HAP-1 (cell line): ENCODE measurements at places on chromosomes 3 and 15.

GRCh38 chr3:185325946-185326791, 36.8 kb upstream of the MAP3K13 start:
- no peak for DNase-seq

DNA sequence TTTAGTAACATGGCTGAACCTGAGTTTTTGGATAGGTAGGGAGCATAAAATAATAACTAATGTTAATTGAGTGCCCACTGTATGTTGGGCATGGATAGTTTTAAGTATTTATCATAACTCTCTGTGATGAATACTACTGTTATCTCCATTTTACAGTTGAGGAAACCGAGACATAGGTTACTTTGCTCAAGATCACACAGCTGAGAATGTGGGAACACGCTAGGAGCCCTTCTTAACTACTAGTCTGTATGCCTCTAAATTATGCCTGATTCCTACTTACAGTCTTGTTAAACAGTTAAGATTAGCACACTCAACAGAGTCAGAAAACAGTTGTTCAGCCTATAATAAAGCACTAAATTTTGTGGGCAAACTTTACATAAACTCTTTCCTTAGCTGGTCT, 2.0 kb upstream of the SIAH2 start:
- no peak for DNase-seq

- no peak for DNase-seq
Measured at GRCh38 chr3:31667582-31667981, 134.9 kb downstream of the STT3B start.

DNA sequence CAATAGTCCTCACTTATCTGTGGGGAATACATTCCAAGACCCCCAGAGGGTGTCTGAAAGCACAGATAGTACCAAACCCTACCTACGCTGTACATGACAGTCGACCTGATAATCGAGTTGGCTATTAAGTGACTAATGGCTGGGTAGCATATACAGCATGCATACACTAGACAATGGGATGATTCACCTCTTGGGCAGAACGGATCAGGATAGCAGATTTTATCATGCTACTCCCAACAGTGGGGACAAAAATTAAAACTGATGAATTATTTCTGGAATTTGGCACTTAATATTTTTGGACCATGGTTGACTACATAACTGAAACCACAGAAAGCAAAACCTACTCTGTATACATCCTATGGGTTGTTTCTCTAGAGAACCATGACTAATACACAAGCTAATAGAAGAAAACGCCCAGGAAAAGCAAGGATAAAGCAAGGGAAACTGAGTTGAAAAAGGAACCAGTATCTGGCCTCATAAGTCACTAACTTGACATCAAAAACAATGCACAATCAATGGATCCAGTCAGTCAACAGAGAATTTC, 15.5 kb downstream of the ATG3 start:
- no peak for DNase-seq

GRCh38 chr3:114893361-114893760, 253.7 kb downstream of the ZBTB20 start:
- no peak for DNase-seq

- DNase-seq, result no peak
Measured at GRCh38 chr3:177968891-177969290, 567.3 kb upstream of the KCNMB2 start.

- DNase-seq, result no peak
Measured at GRCh38 chr15:77667338-77668234, 34.9 kb upstream of the LINGO1 start.

- no peak for DNase-seq
Measured at GRCh38 chr3:23406601-23407000, 203.5 kb downstream of the UBE2E2 start.

DNA sequence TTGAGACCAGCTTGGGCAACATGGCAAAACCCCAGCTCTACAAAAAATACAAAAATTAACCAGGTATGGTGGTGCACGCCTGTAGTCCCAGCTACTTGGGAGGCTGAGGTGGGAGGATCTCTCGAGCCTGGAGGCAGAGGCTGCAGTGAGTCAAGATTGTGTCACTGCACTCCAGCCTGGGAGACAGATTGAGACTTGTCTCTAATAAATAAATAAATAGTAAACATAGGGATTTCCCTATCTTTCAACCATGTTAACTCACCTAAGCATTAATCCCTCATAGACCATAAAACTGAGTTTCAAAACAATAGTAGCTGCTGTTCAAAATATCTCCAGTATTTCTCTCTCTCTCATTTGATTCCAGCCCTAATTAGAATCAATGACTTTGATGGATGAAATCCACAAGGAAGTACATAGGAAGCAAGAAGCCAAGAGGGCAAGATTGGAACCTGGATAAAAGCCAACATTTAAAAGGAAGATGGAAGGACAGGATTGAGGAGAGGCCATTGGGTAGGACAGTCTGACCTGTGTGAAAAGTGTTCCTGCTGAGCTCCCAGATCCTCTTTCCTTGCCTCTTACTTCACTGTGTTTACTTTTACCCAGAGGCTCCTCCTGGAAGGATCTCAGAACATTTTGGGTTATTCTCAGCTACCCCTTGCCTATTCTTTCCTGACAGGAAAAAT, 12.4 kb upstream of the TTBK2 start:
- DNase-seq, result no peak

DNA sequence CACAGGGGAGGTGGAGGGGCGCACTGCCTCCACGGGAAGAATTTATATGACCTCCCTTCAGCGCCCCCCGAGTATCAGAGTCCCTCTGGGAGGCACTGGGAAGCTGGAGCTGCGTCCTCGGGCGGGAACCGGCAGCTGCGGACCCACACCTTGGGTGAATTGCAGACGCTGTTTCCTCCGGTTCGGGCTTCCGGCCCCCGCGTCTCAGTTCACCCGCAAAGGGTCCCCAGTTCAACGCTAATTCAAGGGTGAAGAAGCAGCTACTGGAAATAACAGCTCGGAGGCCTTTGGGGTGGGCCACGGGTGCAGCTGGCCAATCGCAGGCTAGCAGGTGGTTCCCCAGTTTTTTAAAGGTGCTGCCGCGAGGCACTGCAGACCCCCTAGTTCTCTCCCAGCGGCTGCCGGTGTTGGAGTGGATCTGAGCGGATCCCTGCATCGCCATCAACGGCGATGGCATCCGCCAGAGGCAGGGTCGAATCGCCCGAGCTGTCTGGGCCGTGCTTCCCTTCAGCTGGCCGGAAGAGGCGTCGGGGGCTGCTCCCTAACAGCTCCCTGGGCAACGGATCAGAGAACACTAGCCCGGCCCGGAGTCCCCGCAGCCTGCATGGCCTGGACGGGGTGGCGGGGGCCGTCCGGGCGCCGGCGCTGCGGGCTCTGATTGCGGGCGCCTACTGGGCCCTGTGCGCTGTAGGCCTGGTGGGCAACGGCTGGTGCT, 19.4 kb upstream of the ADAMTS7 start:
- DNase-seq, result no peak

GRCh38 chr3:154615471-154615870, 185.5 kb upstream of the GPR149 start:
- no peak for DNase-seq

- DNase-seq, result no peak
Measured at GRCh38 chr15:63337046-63337445, 44.6 kb downstream of the CA12 start.

GRCh38 chr3:39414421-39414907, 7.9 kb downstream of the RPSA start:
- peak; percentile 29 for DNase-seq

- no peak for DNase-seq
Measured at GRCh38 chr3:39933986-39934693, 124.7 kb downstream of the MYRIP start.

GRCh38 chr15:68552344-68552743, 26.4 kb upstream of the CORO2B start:
- no peak for DNase-seq

- DNase-seq, result no peak
Measured at GRCh38 chr15:54810496-54810895, 386.2 kb downstream of the RSL24D1 start.

DNA sequence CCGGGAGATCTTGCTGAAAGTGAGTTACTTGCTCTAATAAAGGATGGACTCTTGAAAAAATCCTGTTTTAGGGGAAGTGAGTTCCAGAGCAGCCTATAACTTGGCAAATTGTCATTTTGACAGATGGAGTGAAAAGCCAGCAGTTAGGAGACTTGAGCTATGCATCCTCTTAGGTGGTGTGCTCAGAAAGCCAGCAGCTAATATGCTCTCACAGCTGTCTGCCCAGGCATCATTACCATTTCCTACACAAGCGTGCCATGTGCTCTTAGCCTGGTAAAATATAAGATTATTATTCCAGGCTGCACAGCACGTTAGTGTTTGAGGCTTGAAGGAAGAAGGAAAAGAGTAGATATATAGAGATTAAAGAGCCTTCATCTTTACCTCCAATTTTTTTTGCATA, 151.0 kb downstream of the CHL1 start:
- no peak for DNase-seq

- DNase-seq, result no peak
Measured at GRCh38 chr3:193350744-193351143, 27.8 kb downstream of the ATP13A5 start.

GRCh38 chr15:96285305-96285704, 45.2 kb upstream of the NR2F2 start:
- DNase-seq, result no peak

DNA sequence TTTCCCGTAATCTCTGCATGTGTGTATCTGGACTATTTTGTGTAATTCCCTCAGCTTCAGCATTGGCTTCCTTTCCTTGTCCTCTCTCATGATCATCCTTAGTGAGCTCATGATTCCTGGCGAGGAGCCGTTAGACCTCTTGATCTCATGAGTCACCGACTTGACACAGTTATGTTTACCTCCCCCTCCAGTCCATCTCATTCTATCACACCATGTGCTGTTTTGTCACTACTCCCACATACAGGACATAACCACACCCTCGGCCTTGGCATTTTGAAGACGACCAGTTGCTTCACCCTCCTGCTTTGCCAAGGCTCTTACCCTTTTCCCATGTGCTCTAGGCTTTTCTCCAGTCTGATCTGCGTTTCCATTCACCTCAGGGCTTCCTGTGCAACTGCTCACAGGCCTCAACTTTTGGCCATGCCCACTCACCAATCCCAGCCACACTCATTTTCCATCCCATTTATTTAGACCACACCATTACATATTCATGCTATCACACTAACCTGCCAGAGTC, 41.5 kb downstream of the CP start:
- DNase-seq, result no peak

GRCh38 chr3:177431525-177432176, 234.4 kb upstream of the TBL1XR1 start:
- peak; percentile 72 for DNase-seq

DNA sequence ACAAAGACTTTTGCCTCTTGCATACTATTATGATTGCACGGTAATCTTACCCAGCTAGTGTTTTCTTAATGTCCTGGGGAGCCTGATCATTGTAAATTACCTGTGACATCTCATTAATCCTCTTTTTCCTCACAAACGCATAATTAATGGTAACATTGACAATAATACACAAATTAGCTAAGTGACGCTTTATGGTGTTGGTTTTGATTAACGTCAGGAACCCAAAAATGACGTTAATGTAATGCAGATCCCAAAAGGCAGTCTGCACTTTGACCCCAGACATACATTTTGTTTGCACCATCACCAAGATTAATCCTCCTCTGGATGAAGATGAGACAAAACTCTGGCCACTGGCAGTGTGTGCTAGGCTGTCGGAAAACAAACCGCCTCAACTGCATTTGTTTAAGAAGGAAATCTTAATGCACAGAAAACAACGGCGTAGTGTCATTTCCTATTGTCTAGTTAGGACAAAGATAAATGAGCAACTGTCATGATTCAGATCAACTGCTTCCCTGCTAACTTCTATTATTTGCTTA, 83.9 kb upstream of the CDIN1 start:
- no peak for DNase-seq

DNA sequence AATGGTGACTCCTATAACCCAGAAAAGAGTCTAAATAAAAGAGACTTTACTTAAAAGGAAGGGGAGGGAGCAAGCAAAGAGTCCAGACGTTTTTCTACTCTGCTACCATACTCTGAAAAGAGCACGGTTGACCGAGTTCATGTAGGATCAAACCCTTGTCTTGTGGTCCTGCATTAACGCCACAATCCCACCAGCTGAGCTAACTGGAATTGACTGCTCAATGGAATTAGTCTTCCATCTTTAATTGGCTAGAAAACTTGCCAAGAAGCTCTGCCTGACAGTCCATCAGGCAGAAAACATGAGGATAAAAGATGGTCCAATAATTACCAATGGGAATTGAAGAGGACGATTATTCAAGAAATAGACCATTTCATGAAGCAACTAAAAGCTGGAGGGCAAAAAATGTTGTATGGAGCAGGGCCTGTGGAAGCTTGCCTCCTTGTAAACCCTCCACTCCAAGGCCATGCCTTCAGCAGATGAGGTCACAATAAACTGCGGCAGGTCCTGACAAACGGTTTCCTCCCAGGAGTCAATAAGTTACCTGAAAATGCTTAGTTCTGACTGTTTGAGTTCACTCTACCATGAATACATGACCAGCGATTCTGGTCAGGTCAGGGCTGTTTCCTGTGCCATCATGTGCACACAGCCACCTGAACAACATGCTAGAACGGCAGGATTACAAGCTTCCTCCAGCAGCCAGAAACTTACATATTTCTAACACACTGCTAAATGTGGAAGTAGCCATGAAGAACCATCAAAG, 35.6 kb upstream of the ARHGEF3 start:
- no peak for DNase-seq

DNA sequence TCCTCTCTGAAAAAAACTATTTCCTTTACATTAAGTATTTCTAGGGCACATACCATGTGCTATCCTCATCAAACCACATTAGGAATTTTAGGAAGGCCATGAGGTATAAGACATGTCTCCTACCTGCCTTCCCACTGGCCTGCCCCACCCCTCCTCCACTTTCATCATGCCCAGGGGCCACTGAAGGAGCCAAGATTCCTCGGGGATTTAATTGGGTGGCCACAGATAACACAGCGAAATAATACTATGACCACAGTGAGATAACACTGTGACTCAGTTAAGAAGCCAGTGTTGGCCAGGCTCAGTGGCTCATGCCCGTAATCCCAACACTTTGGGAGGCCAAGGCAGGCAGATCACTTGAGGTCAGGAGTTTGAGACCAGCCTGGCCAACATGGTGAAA, 9.8 kb upstream of the BMF start:
- no peak for DNase-seq

GRCh38 chr3:50320853-50321335, 1.7 kb downstream of the HYAL2 start:
- peak; percentile 89 for DNase-seq

DNA sequence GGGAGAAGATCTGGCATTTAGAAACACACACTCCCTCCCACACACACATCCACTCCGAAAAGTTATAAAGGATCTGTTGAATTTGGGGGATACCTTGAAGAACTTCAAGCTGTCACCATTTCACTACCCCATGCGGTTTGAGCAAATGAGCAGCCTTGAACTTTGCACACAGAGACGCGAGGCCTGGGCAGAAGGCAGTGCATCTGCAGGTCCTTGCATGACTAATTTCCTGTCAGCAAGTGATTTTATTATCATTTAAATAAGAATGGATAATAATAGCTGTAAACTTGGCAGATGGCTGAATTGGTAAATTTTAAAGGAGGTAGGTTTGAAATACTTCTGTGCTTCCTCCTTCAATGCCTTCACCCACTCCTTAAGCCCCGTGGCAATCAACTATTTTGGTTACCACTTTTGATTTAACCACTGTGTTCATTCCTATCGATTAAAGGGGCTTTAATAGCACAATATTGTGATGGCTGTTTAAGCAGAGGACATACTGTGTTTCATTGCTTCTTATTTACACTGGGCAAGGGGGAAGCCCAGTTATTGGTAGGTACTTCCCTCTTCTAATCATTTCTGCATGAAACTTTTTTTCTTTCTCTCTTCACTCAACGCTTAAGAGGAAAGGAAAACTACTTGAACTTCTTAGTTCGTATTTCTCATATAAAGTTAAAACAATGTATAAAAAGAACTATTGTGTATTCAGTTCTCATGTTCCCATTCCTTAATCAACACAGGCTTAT, 108.1 kb downstream of the ROBO2 start:
- peak; percentile 67 for DNase-seq
